Ammon's horn (tissue), 1 donor: ENCODE measurements at places on chromosomes 16 and 17.

- DNase-seq = no peak
These were observed 22.9 kb downstream of the DHRS7C start for GRCh38 chr17:9768381-9768934.

DNA sequence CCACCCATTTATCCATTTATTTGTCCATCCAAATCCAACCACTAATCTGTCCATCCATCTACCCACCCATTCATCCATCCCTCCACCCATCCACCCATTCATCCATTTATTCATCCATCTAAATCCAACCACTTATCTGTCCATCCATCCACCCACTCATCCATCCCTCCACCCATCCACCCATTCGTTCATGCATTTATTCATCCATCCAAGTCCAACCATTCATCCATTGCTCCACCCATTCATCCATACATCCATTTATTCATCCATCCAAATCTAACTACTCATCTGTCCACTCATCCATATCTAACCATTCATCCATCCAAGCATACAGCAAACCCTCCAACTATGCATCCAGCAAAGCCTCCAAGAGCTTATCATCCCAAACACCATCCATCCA lies 267.3 kb downstream of the XYLT1 start:
- no peak for DNase-seq

GRCh38 chr17:41322094-41322902 lies 6.8 kb upstream of the KRTAP17-1 start:
- peak; percentile 44 for DNase-seq

DNA sequence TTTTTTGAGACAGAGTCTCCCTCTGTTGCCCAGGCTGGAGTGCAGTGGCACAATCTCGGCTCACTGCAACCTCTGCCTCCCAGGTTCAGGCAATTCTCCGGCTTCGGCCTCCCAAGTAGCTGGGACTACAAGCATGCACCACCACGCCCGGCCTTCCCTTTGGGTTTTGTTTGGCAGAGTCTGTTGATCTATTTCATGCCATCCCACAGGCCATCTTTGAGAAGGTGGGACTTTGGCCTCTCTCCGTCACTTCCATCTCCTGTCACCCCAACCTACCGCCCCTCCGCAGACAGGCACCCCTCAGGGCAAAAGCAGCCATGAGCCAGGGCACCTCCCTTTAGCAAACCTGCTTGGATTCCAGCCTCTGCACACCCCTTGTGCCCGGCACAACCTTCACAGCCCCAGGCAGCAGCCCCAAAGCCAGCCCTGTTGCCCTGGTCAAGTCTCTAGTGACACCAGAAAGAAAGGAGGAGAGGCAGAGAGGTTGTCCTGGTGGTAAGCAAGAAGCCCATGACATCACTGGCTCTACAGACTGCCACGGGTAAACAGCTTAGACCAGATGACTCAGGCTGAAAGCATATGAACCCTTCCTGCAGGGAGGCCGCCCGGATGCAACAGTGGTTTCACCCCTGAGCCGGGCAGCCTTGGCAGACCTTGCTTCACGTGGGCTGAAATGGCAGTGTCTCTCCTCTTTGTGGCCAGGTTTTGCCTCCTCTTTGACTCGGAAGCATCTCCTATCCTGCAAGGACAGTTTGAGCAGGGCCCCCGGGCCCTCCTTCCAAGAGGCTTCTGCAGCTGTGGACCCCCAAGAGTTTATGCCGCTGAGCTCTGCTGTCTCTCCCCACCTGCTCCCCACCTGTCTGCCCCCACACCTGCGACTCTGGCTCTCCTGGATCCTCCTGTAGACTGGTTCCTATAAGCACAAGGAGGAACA lies 8.1 kb upstream of the TIMP2 start:
- DNase-seq = no peak
